ENCODE measurements at places on chromosomes 11 and 22.

DNA sequence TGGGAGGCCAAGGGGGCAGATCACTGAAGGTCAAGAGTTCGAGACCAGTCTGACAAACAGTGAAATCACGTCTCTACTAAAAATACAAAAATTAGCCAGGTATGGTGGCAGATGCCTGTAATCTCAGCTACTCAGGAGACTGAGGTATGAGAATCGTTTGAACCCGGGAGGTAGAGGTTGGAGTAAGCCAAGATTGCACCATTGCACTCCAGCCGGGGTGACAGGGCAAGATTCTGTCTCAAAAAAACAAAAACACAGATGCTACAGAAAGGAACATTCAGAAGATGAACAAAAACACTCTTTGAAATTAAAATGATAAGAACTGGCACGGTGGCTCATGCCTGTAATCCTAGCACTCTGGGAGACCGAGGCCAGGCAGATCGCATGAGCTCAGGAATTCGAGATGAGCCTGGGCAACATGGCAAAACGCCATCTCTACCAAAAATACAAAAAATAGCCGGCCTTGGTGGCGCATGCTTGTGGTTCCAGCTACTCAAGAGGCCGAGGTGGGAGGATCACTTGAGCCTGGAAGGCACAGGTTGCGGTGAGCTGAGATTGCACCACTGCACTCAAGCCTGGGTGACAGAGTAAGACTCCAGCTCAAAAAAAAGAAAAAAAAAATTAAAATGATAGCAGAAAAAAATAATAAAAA lies 8.5 kb downstream of the RAB6A start:
- no peak for DNase-seq

GRCh38 chr11:114172871-114173444 lies 113.4 kb downstream of the ZBTB16 start:
- DNase-seq, result no peak

DNA sequence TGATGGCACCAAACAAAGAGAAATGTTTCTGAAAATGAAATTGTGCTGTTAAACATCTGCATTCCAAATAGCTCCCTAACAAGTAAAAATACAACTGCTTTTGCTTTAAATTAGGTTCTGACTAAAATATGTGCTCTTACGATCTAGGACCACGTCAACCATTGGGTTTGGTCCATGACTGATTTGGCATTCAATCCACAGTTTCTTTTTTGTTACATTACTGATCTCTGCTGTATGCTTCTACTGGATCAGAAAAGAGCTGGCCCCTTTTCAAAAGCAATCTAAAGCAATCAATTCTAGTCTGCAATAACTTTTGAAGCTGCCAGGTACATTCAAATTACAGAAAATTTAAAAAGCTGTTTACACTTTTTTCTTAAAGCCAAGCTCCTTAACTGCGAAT lies 1047.1 kb upstream of the CCDC90B start:
- DNase-seq, result no peak

DNA sequence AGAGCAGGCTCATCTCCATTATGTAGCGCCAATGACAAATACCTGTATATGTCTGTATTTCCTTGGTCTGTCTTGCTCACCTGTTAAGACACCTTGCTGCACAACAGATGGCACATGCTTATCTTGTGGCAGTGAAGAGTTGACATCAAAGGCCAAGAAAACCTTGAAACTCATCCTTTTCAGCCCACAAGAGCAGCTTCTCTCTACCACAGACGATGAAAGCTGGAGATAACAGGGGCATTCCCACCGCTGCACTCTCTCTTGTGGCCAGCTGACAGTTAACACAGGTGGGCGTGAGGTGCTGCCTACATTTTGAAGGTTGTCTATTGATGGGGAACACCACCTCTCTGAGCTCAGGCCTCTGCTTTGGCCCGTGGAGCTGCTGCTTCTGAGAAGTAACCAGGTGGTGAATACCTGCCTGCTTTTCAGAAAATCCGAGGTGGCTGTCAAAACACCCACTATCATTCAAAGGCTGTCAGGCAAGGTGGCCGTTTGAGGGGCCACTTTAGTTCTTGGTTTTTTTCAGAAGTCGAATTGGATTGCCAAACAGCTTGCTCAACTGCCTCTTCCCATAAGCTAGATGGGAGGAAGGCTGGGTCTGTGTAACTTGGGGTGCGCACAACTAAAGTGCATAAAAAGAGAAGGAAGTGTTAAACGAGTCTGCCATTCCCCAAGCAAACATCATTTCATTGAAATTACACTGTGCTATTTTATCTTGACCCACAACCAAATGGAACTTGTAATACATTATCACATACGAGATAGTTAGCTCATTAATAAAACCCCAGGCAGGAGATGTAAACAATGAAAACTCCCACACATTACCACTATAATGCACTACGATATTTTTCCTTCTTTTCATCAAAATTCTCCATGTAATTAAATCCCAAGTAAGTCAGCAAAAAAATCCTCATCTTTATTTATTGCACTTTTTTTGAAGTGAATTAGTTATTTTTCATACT lies 87.1 kb upstream of the RAG2 start:
- peak; percentile 34 for DNase-seq

GRCh38 chr22:23106344-23106743 lies 35.4 kb downstream of the RSPH14 start:
- no peak for DNase-seq

- DNase-seq, result no peak
Measured at GRCh38 chr22:47290706-47291430, 528.4 kb downstream of the TBC1D22A start.

GRCh38 chr11:102226702-102227490 lies 90.4 kb upstream of the BIRC3 start:
- DNase-seq, result no peak

- no peak for DNase-seq
Measured at GRCh38 chr22:43681731-43682360, 130.3 kb downstream of the EFCAB6 start.

- no peak for DNase-seq
Measured at GRCh38 chr11:67272327-67273259, 6.3 kb downstream of the GRK2 start.

GRCh38 chr22:44901301-44901700 lies 108.5 kb downstream of the PHF21B start:
- no peak for DNase-seq

- DNase-seq, result no peak
Measured at GRCh38 chr11:122101625-122102291, 14.3 kb downstream of the BLID start.

DNA sequence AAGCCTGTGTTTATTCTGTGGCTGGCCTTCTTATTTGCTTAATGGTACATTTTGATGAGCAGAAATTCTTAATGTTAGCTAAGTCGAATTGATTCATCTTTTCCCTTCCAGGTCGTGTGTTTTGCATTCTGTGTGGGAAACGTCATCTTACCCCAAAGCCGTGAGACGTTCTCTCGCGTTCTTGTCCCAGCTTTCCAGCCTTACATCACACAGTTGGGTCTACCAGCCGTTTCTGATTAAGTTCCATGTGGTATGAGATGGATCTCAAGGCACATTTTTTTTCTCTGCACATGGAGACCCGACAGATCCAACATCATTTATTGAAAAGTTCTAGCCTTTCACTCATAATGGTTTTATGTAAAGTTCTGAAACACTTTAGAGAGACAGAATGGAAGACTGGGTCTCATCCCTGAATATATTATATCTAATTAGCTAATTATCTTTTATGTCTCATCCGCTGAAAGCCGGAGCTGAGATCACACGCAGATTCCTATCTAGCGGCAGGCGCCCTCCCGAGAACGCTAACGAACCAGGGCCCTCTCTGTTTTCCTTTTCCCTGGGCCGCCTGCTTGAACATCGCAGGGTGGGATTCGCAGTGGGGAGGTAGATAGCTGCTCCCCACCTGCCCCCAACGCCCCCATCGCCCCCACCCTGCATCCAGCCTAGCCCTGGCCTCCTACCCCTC lies 1162.2 kb downstream of the BRD1 start:
- no peak for DNase-seq

DNA sequence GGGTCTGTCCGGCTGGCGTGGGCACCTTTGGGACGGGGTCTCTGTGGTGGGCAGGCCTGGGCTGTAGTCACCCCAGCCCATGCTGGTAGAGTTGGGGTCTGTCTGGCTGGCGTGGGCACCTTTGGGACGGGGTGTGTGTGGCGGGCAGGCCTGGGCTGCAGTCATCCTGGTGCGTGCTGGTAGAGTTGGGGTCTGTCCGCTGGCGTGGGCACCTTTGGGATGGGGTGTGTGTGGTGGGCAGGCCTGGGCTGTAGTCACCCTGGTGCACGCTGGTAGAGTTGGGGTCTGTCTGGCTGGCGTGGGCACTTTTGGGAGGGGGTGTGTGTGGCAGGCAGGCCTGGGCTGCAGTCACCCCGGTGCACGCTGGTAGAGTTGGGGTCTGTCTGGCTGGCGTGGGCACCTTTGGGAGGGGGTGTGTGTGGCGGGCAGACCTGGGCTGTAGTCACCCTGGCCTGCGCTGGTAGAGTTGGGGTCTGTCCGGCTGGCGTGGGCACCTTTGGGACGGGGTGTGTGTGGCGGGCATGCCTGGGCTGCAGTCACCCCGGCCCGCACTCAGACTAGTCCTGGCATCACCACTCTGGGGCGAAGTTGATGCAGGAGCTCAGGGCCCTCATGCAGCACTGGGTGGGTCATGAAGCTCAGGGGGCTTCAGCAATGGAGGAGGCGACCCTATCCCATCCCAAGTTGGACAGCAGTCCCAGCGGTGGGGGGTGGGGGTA lies 19.3 kb downstream of the PRR33 start:
- no peak for DNase-seq

DNA sequence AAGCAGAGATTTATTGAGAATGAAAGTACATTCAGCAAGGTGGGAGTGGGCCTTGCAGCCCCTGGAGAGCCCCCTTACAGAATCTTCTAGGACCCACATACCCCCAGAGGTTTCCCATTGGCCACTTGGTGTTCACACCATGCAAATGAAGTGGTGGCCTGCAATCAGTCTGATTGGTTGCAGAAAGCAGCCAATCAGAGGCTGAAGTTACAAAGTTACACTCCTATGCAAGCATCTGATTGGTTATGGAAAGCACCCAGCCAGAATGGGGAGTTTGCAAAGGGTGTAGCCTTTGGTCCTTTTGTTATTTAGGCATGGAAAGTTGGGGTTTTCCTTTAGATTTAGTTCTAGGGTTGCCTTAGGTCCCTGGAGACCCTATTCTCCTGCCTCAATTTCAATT lies 34.9 kb downstream of the UVRAG start:
- no peak for DNase-seq

DNA sequence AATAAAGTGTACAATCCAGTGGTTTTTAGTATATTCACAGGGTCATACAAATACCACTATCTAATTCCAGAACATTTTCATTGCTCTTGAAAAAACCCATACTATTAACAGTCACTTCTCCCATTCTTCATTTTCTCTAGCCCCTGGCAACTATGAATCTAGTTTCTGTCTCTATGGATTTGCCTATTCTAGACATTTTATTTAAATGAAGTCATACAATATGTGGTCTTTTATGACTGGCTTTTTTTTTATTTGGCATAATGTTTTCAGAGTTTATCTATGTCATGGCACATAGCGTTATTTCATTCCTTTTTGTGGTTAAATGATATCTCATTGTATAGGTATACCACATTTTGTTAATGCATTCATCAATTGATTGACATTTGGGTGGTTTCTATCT lies 59.4 kb downstream of the KDM2A start:
- no peak for DNase-seq

DNA sequence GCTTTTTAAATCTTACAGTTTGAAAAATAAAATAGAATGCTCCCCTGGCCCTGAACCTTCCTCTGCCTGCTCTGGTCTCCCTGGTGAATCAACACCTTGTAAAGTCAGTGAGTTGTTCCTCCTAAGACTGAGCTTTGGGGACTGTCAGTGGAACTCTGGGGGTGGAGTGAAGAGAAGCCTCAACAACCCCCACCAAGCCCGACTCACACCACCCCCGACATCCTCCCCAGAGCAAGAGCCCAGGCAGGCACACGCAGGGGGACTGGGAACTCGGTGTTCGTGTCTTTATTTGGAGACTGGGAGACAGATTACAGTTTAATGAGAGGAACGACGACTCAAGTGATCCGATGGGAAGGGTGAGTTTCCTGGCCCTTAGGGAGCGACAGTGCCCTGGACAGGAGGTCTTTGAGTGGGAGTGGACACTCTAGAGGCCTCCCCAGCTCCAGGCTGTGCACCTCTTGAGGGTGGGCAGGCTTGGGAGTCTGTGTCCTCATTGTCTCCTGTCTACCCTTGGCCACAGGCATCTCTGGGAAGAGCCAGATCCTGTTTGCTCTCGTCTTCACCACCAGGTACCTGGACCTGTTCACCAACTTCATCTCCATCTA lies 6.2 kb downstream of the KDELR3 start:
- DNase-seq, result no peak

DNA sequence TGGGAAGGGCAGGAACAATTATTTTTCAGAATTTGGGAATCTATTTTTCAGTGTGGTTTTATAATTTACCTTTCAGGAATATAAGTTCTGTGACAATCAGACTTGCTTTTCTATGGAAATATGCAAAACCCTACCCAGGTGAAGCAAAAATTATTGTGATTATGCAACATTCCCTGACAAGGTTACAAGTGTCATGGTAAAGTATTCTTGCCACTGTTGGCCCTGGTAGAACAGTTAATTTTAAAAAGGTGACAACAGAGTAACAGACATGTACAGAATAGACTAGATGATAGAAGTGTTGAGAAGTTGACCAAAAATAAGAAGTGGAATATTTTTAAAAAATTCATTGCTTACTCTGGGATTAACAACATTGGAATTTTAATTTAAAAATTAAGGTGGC lies 29.2 kb downstream of the TRAF6 start:
- DNase-seq, result no peak

- DNase-seq, result no peak
Measured at GRCh38 chr11:45947885-45948284, 25.4 kb downstream of the LARGE2 start.

DNA sequence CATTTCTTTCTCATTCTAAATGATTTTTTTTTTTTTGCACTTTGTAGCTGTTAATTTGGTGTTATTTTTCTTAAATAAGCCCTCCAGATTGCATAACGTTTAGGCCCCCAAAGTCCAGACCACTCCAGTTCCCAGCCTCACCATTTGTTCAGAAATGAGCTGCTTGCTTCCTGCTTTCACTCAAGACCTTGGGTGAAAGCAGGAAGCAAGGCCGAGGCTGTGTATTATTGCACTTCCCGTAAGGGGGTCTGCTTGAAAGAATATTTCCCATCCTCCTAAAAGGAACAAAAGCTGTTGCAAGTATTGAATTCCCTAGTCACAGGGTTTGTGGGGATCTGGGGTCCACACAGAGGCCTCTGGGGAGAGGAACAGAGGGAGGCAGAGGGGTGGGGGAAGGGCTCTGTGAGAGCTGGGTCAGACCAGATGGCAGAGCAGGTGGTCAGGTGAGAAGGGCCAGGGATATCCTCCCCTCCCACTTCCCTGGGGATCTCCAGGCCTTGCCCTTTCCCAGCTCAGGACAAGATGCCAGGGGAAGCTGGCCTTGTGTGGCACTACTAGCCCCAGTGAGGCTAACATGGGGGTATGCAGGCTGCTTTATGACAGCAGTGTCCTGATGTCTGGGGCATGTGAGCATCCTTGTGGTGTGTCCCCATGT lies 51.6 kb upstream of the MYEOV start:
- no peak for DNase-seq

- no peak for DNase-seq
Measured at GRCh38 chr22:38613588-38613987, 42.6 kb downstream of the FAM227A start.

DNA sequence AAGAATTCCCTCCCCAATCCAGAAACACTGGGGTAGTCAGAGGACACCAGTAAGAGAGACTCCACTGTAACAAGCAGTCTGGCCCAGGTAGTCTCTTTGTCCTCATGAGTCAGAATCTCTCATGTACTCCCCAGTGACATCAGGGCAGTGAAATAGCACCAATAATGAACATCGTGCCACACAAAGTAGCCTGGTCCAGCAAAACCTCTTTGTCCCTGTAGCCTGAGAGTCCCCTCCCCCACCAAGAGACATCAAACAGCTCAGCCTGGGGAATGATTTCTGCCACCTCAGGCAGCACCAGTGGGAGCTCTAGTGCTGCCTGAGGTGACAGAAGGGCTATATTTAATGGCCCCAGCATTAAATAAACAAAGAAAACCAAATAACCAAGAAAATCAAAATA lies 88.1 kb downstream of the SBF2 start:
- DNase-seq, result no peak
